ENCODE measurements at places on chromosomes 4 and X.

- DNase-seq = no peak
Observed at GRCh38 chrX:124212622-124213021, 119.8 kb upstream of the TEX13D start.

DNA sequence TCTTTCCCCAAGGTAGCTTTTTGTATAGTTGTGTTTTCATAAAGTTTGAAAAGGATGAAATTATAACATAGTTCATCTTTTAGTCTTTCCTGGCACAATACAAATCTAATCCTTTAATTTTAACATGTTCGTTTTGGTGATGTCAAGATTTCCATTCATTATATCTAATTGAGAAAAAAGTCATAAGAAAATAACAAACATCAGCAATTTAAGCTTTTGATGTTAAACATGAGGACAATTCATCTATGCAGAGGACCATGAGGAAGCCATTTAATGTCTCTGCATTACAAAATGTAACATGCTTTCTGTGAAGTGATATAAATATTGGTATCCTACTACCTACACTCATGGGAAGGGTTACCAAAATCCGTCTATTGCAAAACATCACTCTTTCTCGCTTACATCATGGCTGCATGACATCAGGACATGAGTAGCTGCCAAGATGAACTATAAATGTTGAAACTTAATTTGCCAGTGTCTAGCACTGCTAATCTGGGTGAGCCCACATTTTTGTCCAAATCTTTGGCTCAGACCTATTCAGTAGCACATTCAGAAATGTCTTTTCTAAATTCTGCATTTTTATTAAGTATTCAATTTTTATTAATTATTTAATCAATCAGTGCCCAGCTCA is 9.5 kb downstream of the EPGN start:
- DNase-seq = no peak

DNA sequence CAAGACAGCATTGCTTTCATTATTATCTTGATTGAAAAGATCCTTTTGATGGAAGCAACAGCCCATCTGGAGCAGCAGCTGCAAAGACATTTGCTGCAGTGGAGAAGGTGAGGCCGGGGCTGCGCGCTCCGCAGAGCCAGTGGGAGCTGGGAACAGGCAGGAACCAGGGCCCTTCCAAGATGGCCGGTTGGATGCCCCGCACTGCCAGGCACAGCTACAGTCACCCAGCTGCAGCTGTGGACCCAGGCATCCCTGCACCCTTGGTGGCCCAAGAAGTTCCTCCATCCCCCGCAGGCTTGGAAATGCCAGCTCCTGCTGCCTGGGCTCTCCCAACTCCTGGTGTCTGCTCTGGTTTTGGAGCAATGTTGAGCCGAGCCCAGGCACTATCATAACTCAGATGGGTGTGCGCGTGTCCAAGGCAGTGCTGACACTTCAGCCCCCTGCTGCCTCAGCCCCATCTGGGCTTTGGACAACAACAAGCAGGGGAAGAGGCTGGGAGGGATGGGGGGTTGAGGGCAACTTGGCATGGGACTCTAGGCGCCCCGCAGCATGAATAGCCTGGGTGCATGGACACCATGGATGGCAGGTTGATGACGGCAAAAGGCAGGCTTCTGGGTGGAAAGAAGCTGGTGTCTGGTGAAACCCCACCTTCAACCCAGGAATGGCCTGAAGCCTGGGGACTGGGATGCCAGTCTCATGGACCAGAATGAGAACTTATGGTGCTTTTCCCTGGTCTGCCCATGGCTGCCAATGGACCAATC is 371.8 kb downstream of the FSTL5 start:
- DNase-seq = no peak

GRCh38 chr4:185033950-185034349 is 15.7 kb downstream of the HELT start:
- DNase-seq = no peak

DNA sequence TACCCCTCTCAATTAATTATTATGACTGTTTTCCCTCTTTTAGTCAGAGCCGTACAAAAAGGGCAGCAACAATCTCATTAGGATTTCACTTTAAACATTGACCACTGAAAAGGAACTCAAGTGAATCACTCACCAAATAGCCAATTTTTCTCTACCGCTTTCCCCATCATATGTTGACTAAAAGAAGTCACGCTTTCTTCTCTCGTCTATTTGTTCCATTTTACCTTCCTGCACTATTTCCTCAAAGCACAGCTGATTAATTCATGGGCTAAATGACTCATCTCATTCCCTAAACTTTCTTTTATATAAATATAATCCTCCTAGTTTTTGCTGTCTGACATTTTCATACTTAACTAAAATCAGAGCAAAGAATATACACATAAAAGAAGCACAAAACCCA is 8.2 kb downstream of the MID1 start:
- no peak for DNase-seq

GRCh38 chrX:129759576-129760061 is 20.1 kb upstream of the SASH3 start:
- no peak for DNase-seq

DNA sequence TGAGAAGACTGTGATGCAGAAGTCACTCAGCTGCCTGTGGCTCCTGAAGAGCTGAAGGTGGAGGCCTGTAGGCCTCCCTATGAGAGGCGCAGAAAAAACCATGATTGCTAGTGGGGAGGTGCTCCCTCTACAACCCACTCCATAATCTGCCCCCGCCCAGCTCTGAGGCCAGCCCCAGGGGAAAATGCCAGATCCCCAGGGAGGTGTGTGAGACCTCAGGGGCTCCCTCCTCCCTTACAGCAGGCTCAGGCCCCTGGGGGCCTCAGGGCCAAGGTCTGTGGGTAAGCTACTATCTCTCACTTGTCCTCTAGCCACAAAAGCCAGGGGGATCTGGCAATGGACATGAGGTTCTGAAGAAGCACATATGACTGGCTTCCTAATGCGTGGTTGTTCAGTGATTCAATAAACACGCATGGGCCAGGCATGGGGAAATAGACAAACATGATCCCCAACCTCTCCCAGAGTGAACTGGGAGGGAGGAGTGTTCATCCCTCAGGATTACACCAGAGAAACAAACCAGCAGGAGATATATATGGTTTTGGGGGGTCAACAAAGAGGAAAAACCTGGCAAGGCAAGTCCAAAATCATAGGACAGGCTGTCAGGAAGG is 51.0 kb upstream of the MTM1 start:
- DNase-seq = no peak

DNA sequence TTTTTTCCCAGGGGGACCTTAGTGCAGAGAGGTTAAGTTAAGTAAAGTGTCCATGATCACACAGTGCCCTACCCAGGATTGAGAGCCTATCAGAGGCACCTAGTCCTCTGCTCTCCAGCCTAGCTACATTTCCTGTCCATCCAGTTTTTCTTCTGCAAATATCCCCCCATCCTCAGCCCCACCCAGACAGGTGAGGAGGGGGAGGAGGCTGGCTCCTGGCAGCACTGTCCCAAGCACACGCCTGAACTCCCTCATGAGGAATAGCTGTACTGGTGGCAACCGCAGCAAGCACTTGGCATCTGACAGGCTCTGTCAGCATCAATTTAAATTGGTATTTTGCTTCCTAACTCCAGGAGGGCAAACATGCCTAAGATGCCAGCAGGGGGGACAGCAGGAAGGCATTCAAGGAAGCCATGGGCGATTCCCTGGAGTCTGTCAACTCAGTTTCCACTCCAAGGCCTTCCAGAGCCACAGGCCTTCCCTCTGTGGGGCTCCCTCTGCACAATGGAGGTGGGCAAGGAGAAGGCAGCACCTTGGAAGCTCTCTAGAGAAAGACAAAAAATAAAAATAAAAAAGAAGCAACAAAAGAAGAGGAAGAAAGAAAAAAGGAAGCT is 6.4 kb upstream of the FRMPD3 start:
- no peak for DNase-seq

DNA sequence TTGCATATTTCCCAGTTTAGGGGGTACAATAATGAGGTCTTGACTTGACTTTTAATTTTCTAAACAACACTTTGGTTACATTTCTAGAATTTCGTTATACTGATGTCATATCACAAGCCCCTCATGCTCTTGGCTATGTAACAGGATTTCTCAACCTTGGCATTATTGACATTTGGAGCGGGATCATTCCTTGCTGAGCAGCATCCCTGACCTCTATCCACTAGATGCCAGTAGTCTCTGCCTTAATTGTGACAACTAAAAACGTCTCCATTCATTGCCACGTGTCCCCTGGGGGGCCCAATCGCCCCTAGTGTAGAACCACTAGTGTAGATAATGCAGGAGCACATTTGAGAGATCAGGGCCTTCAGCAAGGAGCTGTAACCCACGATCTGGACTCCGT is 234.2 kb upstream of the MID1 start:
- DNase-seq = no peak

DNA sequence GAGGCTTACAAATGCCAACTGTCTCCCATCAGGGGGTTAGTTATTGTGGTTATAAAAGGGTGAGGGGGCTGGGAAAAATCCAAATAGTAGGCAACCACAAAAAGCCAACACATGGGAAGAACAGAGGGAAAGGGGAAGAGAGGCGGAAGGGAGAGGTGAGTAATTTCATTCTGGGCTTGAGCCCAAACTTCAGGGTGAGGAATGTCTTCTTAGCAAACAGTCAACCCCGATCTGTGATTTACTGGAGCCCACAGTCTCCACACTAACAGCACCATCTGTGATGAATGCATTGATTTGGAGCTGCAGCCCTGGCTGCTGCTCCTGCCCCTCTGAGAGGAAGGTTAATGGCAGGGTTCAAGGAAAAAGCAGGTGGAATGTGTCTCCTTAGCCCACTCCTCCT is 162.2 kb upstream of the GPR101 start:
- no peak for DNase-seq

DNA sequence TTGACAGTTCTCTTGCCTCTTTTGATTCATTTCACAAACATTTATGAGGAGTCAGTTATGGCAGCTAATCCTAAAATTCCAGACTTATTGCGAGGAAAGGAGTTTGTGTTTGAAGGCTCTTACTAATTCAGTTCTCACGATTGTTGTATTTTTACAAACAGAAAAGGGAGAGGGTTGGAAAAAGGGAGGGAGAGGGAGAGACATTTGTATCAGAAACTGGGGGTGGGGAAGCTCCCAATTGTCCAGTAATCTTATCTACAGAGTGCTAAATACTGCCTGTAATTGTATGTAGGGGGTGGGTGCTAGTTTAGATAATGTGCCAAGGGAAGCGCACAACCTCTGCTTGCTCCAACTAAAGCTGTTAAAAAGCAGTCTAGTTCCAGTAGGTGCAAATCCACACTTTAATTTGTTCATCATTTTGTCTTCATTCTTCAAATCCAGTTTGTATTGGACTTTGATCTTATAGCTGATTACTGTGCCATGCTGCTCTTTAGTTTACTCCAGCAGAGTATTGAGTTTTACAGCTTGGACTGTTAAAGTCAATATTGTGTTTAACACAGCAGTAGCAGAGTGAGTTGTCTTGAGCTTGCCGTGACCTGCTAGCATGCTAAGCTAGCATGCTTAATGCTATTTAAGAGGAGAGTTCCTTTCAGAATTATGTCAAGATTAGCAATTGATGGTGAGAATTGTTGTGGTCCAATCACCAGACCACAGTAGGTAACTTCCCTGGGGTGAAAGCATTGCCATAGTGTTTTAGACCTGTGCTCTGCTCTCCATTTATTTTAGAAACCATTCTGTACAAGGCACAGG is 13.9 kb downstream of the FNIP2 start:
- DNase-seq = no peak

- no peak for DNase-seq
Observed at GRCh38 chr4:176422001-176422400, 102.2 kb downstream of the SPCS3 start.

- no peak for DNase-seq
Observed at GRCh38 chr4:152118819-152119553, 358.2 kb upstream of the GATB start.

DNA sequence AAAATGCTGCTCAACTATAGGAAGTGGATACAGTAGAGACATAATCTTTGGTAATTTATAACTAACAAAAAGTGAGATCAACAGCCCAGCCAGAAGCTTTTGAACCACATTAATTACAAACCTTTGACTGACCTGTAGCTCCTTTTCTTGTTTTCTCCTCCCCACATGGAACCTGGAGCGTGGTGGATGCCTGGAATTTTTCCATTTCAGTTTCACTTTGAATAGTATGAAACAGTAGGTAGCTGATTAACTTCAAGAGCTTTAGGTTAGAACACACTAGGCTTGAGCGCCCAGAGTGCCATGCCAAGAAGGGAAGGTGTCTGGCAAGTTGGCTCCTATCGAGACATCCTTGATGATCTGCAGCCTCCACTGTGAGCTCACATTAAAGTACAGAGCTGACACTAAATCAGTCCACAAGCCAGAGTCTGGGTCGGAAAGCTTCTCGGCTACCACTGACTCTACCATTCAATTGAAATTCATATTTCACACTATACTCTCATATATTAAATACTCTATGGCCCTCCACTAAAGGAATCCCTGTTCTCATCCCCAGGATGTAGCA is 143.4 kb downstream of the GLRA2 start:
- no peak for DNase-seq

DNA sequence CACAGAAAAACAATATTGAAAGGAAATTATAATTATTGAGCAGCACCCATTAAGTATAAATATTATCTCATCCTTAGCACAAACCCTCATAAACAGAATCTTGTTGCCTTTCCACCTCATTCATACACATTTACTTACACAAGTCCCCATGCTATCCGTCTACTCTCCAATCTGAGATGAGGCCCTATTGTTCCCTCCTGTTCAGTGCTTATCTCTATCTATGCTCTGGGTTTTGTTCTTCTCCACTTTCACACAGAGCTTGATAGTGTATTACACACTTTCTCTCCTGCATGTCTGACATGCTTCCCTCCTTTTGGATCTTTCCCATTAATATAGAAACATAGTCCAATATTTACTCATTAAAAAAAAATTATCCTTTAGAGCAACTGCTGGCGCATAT is 238.2 kb upstream of the MAB21L2 start:
- no peak for DNase-seq

DNA sequence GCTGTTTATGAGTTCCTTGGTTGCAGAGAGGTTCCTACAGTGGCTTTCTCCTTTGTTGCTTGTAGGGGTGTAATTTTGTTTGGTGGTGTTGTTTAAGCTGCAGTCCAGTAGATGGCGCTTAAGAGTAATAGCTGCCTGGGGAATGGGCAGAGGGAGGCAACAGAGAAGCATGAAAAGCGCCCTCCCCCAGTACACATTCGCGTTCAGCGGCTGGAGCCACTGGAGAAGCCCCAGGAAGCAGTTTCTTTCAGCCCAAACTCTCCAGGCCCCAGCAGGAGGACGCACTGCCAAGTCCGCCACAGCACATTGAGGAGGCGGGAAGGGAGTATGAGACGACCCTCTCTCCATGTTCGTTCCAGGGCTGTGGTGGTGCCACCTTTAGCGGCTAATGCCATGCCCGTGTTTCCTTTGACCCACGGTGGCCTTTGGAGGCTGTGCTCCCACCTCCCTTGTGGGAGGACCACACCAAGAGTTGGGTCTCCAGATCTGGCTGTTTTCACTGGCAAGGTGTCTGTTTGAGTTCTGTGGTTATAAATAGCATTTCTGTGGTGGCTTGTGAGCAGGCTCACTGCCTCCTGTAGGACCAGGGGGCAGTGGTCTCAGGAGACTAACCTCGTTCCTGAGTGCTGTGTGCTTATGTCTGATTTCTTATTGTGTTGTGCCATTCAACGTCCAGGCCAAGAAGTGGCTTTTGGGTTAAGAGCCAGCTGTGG is 252.3 kb downstream of the ARHGAP10 start:
- no peak for DNase-seq

- DNase-seq = no peak
Observed at GRCh38 chr4:150136481-150136880, 58.2 kb downstream of the DCLK2 start.

- DNase-seq = no peak
Observed at GRCh38 chrX:12494400-12495138, 296.6 kb upstream of the PRPS2 start.
